ENCODE measurements at places on chromosomes 7 and 10. TPM values are rescaled to one million over a fixed set of nuclear protein-coding genes. Genes with fewer than 3 reads are reported as not detected.
A peak's percentile ranks its signal among the peaks of the same experiment; 100 is the strongest.

GRCh38 chr10:20954519-20954918, 57.4 kb upstream of the NEBL start:
- no peaks in the 10 kb centered on the region for H3K36me3 ChIP-seq
- DNase-seq = no peak
- no peaks in the 10 kb centered on the region for H3K27me3 ChIP-seq

The SCRN1 gene
- polyA plus RNA-seq = 14.5 TPM

The GIMAP6 gene
- polyA plus RNA-seq = 10.2 TPM

DNA sequence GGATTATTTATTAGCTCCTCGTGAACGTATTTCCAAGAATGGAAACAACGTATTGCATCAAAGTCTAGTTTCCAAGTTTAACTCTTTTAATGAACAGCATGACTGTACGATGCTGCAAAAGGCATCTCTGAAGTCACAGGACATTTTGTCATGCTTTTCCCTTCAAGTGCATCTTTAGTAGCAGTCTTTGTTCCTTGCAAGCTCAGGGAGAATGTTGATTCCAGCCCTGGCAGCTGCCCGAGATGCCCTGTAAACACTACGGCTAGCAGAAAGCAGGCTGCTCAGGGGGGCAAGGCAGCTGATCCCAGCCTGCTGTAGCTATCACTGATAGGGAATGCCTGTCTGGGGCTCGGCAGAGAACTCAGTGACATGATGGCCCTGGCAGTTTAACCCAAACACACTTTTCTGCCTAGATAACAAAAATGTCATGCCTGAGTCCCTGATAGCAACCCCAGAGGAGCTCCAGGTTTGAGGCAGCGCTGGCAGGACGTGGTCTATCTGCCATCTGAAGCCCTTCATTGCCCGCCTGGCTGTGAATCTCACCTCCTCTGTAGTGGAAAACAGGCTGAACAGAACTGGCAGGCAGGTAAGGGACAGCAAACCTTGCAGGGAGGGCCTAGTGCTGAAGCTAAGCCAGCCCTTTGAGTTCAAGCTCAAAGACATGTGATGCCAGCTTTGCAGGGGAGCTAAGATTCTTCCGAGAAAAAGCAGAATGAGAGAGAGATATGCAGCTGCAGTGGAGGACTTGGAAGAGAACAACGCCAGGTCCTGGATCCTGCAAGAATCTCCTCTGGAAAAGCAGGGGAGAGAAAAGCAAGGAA, 264.6 kb downstream of the SNX10 start:
- no peak overlapping the region for H3K27ac ChIP-seq
- DNase-seq = no peak
- H3K4me3 ChIP-seq = no peak overlapping the region
- H3K36me3 ChIP-seq = no peaks in the 10 kb centered on the region

GRCh38 chr10:59748834-59749233, 4.4 kb downstream of the MRLN start:
- no peaks in the 10 kb centered on the region for H3K4me1 ChIP-seq
- H3K27ac ChIP-seq = no peak overlapping the region
- no peaks in the 10 kb centered on the region for H3K27me3 ChIP-seq
- peak; percentile 29 for DNase-seq
- no peaks in the 10 kb centered on the region for H3K36me3 ChIP-seq

The PRF1 gene
- 11.0 TPM for polyA plus RNA-seq

The AKR1C8 gene
- not detected for polyA plus RNA-seq

GRCh38 chr10:27911011-27911410, 87.9 kb downstream of the ODAD2 start:
- H3K4me3 ChIP-seq = no peak overlapping the region
- H3K27ac ChIP-seq = no peak overlapping the region
- no peaks in the 10 kb centered on the region for H3K36me3 ChIP-seq
- DNase-seq = no peak

The SLC18A3 gene
- not detected for polyA plus RNA-seq

DNA sequence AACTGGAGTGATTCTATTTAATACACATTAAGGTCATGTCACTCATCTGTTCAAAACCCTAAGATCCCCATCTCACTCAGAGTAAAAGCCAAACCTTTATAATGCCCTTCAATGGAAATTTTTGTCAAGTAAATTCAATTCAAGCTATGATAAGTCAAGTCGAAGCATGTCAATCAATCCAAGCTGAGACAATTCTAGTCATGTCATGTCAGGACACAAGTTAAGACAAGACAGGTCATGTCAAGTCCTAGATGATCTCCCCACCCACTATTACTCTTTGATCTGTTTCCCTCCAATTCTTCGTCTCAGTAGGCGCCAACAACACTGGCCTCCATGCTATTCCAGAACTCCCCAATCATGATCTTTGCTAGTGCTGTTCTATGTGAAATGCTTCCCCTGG, 141.4 kb downstream of the MAGI2 start:
- DNase-seq = no peak
- no peaks in the 10 kb centered on the region for H3K4me1 ChIP-seq
- no peak overlapping the region for H3K27ac ChIP-seq
- H3K4me3 ChIP-seq = no peak overlapping the region
- no peaks in the 10 kb centered on the region for H3K27me3 ChIP-seq

The PNLIPRP1 gene
- polyA plus RNA-seq = 0.81 TPM

- H3K4me3 ChIP-seq = no peak overlapping the region
- H3K27ac ChIP-seq = no peak overlapping the region
- H3K36me3 ChIP-seq = no peaks in the 10 kb centered on the region
- H3K4me1 ChIP-seq = peaks cover 22% of the 10 kb centered on the region
These were observed 225.6 kb downstream of the AHR start for GRCh38 chr7:17523813-17524739.

DNA sequence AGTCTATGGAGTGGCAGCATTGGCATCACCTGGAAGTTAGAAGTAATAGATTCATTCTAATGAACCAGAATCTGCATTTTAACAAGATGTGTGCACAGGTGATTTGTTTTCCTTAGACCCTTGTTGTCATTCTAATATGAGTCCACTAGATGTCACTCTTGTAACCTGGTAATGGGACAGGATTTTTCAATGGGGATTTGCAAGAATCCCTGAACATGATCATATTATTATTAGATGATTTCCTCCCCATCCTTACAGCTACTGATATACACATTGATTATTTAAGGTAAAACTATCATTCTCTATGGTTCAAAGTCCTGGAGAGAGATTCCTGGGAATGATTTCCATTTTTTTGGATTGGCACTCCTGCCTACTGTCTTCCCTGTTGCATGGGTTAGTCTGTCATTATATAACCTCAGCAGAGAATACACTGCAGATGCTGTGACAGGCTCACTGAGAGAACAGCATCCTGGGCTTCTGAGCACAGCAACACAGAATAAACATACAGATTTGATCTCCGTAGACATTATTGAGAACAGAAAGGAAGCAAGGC, 194.9 kb downstream of the SUGCT start:
- peak; percentile 75 for DNase-seq
- H3K4me1 ChIP-seq = no peaks in the 10 kb centered on the region
- no peak overlapping the region for H3K27ac ChIP-seq
- H3K27me3 ChIP-seq = no peaks in the 10 kb centered on the region

The HOXA9 gene
- 0.25 TPM for polyA plus RNA-seq

The PDLIM1 gene
- polyA plus RNA-seq = 277 TPM

GRCh38 chr10:44370731-44371248, 14.1 kb downstream of the CXCL12 start:
- no peak for DNase-seq
- no peaks in the 10 kb centered on the region for H3K4me1 ChIP-seq
- peaks cover 25% of the 10 kb centered on the region for H3K36me3 ChIP-seq
- H3K27me3 ChIP-seq = no peaks in the 10 kb centered on the region
- no peak overlapping the region for H3K4me3 ChIP-seq
- no peak overlapping the region for H3K27ac ChIP-seq

DNA sequence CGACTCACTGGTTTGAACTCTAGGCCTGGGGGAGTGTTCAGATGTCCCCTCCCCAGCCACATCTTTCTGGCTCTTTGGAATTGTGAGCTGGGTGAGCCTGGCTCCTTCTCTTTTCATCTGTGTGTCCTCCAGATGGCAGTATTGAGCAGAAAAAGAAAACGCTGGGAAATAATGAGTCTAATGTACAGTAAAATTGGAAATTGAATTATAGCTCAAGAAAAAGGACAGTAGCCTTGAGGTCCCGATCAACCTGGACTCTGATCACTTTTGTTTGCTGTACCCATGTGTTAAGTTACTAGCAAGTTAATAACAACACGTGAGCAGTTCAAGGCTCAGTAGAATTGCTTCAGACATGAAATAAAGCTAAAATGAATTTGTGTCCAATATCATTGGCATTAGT, 77.9 kb downstream of the SNX10 start:
- no peaks in the 10 kb centered on the region for H3K36me3 ChIP-seq
- DNase-seq = no peak
- peak overlapping the region; percentile 8 for H3K27ac ChIP-seq

- peaks cover 16% of the 10 kb centered on the region for H3K4me1 ChIP-seq
- DNase-seq = peak; percentile 53
- no peak overlapping the region for H3K4me3 ChIP-seq
- no peaks in the 10 kb centered on the region for H3K36me3 ChIP-seq
- no peaks in the 10 kb centered on the region for H3K27me3 ChIP-seq
These were observed 77.5 kb upstream of the CUX1 start for GRCh38 chr7:101739775-101740398.

- H3K27ac ChIP-seq = no peak overlapping the region
- H3K27me3 ChIP-seq = no peaks in the 10 kb centered on the region
- no peak overlapping the region for H3K4me3 ChIP-seq
- no peak for DNase-seq
These were observed 39.2 kb downstream of the PNLIPRP3 start for GRCh38 chr10:116466715-116467422.

DNA sequence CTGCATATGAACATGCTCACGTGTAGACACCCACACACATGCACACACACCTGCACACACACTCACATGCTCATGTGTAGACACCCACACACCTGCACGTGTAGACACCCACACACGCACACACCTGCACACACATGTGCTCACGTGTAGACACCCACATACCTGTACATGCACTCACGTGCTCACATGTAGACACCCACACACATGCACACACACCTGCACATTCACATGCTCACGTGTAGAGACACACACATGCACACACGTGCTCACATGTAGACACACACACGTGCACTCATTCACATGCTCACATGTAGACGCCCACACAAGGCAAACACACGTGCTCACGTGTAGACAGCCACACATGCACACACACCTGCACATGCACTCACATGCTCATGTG, 275.8 kb downstream of the PTPRN2 start:
- H3K27me3 ChIP-seq = no peaks in the 10 kb centered on the region
- H3K36me3 ChIP-seq = no peaks in the 10 kb centered on the region
- H3K4me3 ChIP-seq = no peak overlapping the region

The EBF3 gene
- polyA plus RNA-seq = 0.19 TPM

DNA sequence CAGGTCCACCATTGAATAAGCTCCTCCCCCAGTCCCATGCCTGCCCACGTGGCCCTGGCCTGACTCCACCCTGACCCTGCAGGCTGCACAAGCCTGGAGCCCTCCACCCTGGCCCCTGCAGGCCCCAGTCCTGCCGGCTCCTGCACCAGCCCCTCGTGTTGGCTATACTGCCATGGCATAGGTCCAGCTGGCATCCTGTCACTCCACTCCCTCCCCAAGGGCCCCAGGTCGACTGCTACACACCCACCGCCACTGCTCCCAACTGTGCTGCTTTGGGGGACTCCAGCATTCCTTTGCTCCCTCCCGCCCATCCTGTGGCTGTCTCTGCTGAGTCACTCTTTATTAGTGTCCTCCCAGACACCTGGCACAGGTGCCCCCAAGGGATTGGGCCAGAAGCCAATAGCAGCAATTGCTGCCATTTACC, 32.4 kb upstream of the HSPA12A start:
- no peak for DNase-seq
- no peaks in the 10 kb centered on the region for H3K4me1 ChIP-seq
- H3K27ac ChIP-seq = no peak overlapping the region
- no peak overlapping the region for H3K4me3 ChIP-seq
- H3K27me3 ChIP-seq = peaks cover 14% of the 10 kb centered on the region

GRCh38 chr7:18780938-18781337, 285.4 kb downstream of the HDAC9 start:
- H3K36me3 ChIP-seq = no peaks in the 10 kb centered on the region
- no peak for DNase-seq
- no peaks in the 10 kb centered on the region for H3K27me3 ChIP-seq
- H3K27ac ChIP-seq = no peak overlapping the region
- H3K4me1 ChIP-seq = no peaks in the 10 kb centered on the region

DNA sequence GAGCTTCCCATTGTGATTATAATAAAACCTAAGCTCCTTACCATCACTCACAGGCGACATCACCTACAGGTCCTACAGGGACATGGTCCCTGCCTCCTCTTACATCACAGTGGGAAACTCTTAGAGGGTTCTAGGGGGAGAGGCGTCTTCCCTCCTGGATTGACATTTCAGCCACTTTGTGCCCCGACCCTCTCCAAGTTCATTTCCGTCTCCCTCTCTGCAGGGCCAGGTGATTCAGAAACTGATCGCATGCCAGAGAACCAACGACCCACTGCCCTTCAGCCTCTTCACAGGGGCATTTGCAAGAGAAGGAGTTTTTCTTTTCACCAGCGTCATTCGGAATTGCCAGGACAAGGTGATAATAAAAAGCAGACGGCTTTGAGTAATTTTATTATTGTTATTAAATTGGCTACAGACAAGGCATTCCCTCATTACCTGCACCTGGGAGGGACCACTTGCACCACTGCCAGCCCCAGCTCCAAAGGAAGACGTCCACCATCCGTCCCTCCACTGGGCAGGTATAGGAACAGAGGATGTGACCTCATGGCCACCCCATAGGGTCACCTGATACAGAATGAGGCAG, 85.8 kb upstream of the CUX1 start:
- DNase-seq = no peak
- no peaks in the 10 kb centered on the region for H3K27me3 ChIP-seq
- no peak overlapping the region for H3K4me3 ChIP-seq
- no peaks in the 10 kb centered on the region for H3K36me3 ChIP-seq
- H3K27ac ChIP-seq = no peak overlapping the region

DNA sequence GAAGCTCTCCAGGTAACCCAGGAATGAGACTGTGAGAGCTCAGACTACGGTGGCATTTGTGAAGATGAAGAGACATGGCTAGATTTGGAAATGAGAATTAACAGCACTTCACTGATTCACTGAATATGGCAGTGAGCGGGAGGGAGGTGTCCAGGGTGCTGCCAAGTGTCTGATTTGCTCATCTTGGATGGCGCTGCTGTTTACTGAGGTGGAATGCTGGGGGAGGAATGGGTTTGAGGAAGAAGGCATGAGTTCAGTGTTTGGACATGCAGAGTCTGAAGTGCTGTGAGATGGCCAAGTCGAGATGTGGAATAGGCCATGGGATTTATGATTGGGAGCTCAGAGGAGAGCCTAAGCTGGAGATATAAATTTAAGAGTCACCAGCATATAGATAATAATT, 437.1 kb upstream of the NPVF start:
- peak; percentile 53 for DNase-seq
- no peaks in the 10 kb centered on the region for H3K27me3 ChIP-seq
- no peak overlapping the region for H3K4me3 ChIP-seq
- no peaks in the 10 kb centered on the region for H3K36me3 ChIP-seq
- H3K4me1 ChIP-seq = peaks cover 13% of the 10 kb centered on the region

The CTTNBP2 gene
- polyA plus RNA-seq = 2.4 TPM

The DHX32 gene
- 23.7 TPM for polyA plus RNA-seq

The ZDHHC16 gene
- polyA plus RNA-seq = 29.7 TPM

The HOXA11 gene
- polyA plus RNA-seq = not detected

Data from stomach (tissue), 19 donors.